H4 (cell line): ENCODE measurements at places on chromosomes 5 and 9. TPM values are rescaled to one million over a fixed set of nuclear protein-coding genes. Genes with fewer than 3 reads are reported as not detected.
A peak's percentile ranks its signal among the peaks of the same experiment; 100 is the strongest.

DNA sequence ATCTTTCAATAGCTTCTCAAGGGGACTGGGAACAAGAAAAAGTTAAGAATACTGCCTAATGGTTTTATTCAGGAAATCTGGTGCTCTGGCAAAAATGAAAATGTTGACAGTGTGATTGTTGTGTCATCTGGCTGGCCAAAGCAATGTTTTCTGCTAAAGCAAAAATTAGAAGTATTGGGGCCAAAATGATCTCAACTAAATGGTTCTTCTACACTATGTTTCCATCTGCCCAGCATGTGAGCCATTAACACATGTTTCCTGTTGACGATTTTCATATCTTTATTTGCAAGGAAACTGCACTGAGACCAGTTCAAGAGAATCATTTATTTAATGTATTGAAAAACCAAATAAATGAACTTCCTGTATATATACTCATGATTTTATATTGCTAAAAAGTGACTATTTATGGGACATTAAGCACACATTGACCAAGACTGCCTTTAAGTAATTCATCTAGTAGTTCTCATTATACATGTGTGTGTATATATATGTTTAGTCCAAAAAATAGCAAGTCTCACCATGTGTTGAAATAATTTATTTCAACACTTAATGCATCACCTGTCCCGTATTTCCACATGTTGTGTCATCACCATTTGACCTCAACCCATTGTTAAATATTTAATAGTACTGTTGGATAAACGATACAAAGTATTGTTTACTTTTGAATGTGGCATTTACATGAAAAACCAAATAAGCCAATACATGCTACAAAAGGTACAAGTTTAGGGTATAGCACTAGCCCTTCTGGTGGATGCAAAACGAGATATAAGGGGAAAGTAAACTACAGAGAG lies 7.5 kb upstream of the FST start:
- no peak for DNase-seq

The PCDHGA3 gene
- 10.3 and 11.5 TPM in 2 replicates for total RNA-seq

The CDX1 gene
- not detected in 2 replicates for total RNA-seq

DNA sequence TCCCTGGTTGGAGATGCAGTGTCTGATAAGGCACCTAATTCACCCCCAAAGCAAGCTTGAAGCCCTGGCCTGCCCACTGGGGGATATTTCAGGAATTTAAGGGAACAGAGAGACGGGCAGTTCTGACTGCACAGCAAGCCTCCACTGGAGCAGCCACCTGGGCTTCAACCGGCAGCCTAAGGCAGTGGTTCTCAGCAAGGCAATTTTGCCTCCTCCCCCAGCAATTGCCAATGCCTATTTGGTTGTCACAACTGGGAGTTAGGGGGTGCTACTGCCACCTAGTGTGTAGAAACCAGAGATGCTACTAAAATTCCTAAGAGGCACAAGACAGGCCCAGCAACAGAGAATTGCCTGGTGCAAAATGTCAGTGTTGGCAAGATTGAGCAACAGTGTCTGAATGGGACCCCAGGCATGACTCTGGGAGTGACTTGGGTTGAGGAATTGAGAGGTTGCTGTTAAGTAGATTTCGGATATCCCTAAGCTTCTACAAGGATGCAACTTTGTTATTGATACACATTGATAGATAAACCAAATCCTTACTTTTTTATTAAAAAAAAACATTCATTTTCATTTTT lies 58.7 kb upstream of the CTSL start:
- DNase-seq, result peak; percentile 29

- no peak for DNase-seq
Observed at GRCh38 chr9:128399861-128400260, 20.8 kb upstream of the CERCAM start.

The AIF1L gene
- total RNA-seq, result 3.3 TPM in 2 replicates

- DNase-seq, result no peak
Observed at GRCh38 chr9:134902936-134903335, 14.8 kb downstream of the FCN1 start.

- DNase-seq, result no peak
Observed at GRCh38 chr9:134058716-134059115, 9.1 kb downstream of the BRD3 start.

- DNase-seq, result no peak
Observed at GRCh38 chr9:72006501-72006900, 53.9 kb downstream of the C9orf57 start.

The CATSPER3 gene
- 0.08 TPM in 1 of 2 replicates, not detected in the other for total RNA-seq

GRCh38 chr5:53678981-53679660 lies 118.7 kb downstream of the NDUFS4 start:
- DNase-seq, result no peak

GRCh38 chr9:137411645-137412380 lies 11.1 kb downstream of the EXD3 start:
- DNase-seq, result peak; percentile 96

The DNLZ gene
- 26.5 and 39.6 TPM in 2 replicates for total RNA-seq

The BTNL3 gene
- total RNA-seq, result not detected in 2 replicates

The HOMER1 gene
- total RNA-seq, result 12.8 and 15.5 TPM in 2 replicates

DNA sequence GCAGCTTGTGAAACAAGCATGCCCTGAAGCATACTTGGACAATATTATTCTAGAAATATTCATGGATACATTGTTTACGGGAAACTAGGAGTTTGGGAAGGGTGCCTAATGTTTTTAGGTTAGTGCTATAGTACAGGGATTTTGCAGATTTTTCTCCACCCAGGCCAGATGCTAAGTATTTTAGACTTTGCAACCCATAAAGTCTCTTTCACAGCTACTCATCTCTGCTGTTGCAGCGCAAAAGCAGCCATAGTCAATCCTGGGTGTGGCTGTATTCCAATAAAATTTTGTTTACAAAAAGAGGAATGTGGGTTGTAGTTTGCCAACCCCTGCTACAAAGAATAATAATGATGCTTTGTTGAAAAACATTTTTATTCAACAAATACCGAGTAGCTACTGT lies 106.2 kb downstream of the CEMIP2 start:
- no peak for DNase-seq

- no peak for DNase-seq
Observed at GRCh38 chr5:39190311-39191102, 28.9 kb downstream of the FYB1 start.

The IFNA14 gene
- 0.31 TPM in 1 of 2 replicates, not detected in the other for total RNA-seq

The CCL27 gene
- not detected in 2 replicates for total RNA-seq

- peak; percentile 3 for DNase-seq
Observed at GRCh38 chr5:57986761-57987341, 473.0 kb downstream of the PLK2 start.

- DNase-seq, result no peak
Observed at GRCh38 chr5:136484808-136485325, 119.5 kb upstream of the TRPC7 start.

DNA sequence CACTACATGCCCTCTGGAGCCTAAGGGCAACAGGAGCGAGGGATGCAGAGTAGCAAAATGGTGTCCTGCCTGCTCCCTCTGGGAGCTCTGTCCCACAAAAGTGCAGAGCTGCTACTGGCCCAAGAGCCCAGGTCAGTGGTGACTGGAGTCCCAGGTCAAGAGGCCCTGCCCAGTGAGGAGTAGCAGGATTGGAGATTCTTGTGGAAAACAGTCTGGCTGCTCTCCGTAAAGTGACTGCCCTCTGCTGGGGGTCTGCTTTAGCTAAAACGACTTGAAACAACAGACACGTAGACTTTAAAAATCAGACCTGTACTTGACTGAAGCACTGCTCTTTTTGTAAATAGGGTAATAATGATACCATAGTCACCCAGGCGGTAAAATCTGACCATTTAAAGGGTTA lies 917.0 kb downstream of the MAT2B start:
- peak; percentile 10 for DNase-seq

The CMYA5 gene
- 0.02 and 0.08 TPM in 2 replicates for total RNA-seq

DNA sequence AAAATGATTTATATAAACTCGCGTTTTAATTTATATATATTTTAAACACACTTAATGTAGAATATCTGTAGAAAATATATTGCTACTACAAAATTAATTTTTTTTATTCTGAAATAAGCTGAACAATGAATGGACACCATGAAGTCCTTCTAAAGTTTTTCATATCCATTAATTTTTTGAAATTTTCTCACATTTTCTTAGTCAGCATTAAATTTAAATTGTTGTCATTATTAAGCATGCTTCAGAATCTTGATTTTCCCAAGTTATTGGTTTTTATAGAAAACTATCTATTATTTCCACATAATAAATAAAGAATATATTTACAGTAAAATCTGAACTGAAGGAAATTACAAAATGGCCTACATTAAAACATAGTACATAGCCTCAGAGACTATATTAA lies 1314.9 kb upstream of the CDH6 start:
- no peak for DNase-seq

The CAMK2A gene
- total RNA-seq, result 0.02 TPM in 1 of 2 replicates, not detected in the other
